ENCODE measurements at places on chromosomes 11 and 22.

GRCh38 chr11:78925387-78925786 is 350.7 kb upstream of the NARS2 start:
- no peak for DNase-seq

GRCh38 chr11:129894278-129895125 is 876 bp downstream of the NFRKB start:
- DNase-seq = no peak

GRCh38 chr11:7552666-7553065 is 38.9 kb downstream of the PPFIBP2 start:
- no peak for DNase-seq

GRCh38 chr11:27158456-27159334 is 118.1 kb downstream of the BBOX1 start:
- no peak for DNase-seq

GRCh38 chr22:34763496-34763895 is 302.5 kb upstream of the ISX start:
- DNase-seq = no peak

- DNase-seq = no peak
Observed at GRCh38 chr11:69649576-69649900, 8.6 kb downstream of the CCND1 start.

GRCh38 chr11:66112041-66112491 is 42.0 kb downstream of the PACS1 start:
- no peak for DNase-seq

- DNase-seq = no peak
Observed at GRCh38 chr22:42313804-42314581, 43.5 kb upstream of the TCF20 start.
